A549 treated with CORT108297 at 1 μM for 4 hours (cell line): ENCODE measurements at places on chromosomes 13 and 19. TPM values are rescaled to one million over a fixed set of nuclear protein-coding genes. Genes with fewer than 3 reads are reported as not detected.

Gene RHPN2
- 44.7 to 59.8 TPM (median 55.8 TPM) in 5 replicates for total RNA-seq

Gene HNRNPL
- 324 to 352 TPM (median 346 TPM) in 5 replicates for total RNA-seq

Gene NDUFB7
- total RNA-seq: 158 to 214 TPM (median 202 TPM) in 5 replicates

Gene PROSER3
- total RNA-seq: 23.1 to 33.0 TPM (median 27.3 TPM) in 5 replicates

Gene PSG11
- total RNA-seq: not detected in 5 replicates

Gene GZMM
- total RNA-seq: 0.15 to 0.57 TPM (median 0.36 TPM) in 5 replicates

Gene KBTBD6
- total RNA-seq: 4.6 to 5.9 TPM (median 5.3 TPM) in 5 replicates

Gene RNASEH2A
- total RNA-seq: 37.6 to 51.5 TPM (median 48.6 TPM) in 5 replicates

Gene UHRF1
- 42.9 to 49.8 TPM (median 46.6 TPM) in 5 replicates for total RNA-seq

Gene MBNL2
- 8.8 to 13.2 TPM (median 11.0 TPM) in 5 replicates for total RNA-seq

Gene LILRA1
- not detected in 5 replicates for total RNA-seq

Gene SIGLEC6
- total RNA-seq: not detected in 5 replicates

Gene KCTD4
- total RNA-seq: not detected in 5 replicates

Gene CYP2F1
- not detected in 5 replicates for total RNA-seq

Gene C19orf85
- total RNA-seq: not detected in 5 replicates

Gene TNFSF11
- not detected in 5 replicates for total RNA-seq

Gene SPTBN4
- 0.67 to 1.1 TPM (median 0.69 TPM) in 5 replicates for total RNA-seq

Gene ZNF730
- not detected in 5 replicates for total RNA-seq

Gene MUC16
- 0.02 to 0.07 TPM (median 0.05 TPM) in 5 replicates for total RNA-seq

Gene IL12RB1
- not detected in 5 replicates for total RNA-seq

Gene CPT1C
- total RNA-seq: 12.0 to 15.0 TPM (median 12.8 TPM) in 5 replicates

Gene OVOL3
- 0.15 to 0.74 TPM (median 0.38 TPM) in 4 of 5 replicates, not detected in the other for total RNA-seq

Gene ZNF433
- not detected in 5 replicates for total RNA-seq

Gene WDR88
- 0.09 to 0.52 TPM (median 0.15 TPM) in 3 of 5 replicates, not detected in the others for total RNA-seq

Gene PPM1N
- 6.4 to 8.3 TPM (median 7.8 TPM) in 5 replicates for total RNA-seq

Gene CHST8
- total RNA-seq: 0.06 to 0.24 TPM (median 0.24 TPM) in 4 of 5 replicates, not detected in the other

Gene JSRP1
- total RNA-seq: 0.41 to 0.78 TPM (median 0.51 TPM) in 5 replicates

Gene RYR1
- total RNA-seq: 4.1 to 6.3 TPM (median 4.8 TPM) in 5 replicates

Gene FOXA3
- 0.74 to 1.1 TPM (median 0.83 TPM) in 5 replicates for total RNA-seq

Gene CABP5
- not detected in 5 replicates for total RNA-seq

Gene NCCRP1
- total RNA-seq: 1.1 to 2.1 TPM (median 1.7 TPM) in 5 replicates

Gene EHD2
- 119 to 156 TPM (median 141 TPM) in 5 replicates for total RNA-seq

Gene MIA
- total RNA-seq: 0.57 TPM in 1 of 5 replicates, not detected in the others

Gene CERS1
- total RNA-seq: 4.4 to 6.0 TPM (median 5.6 TPM) in 5 replicates

Gene EFNA2
- total RNA-seq: 1.2 to 2.6 TPM (median 1.6 TPM) in 5 replicates

Gene CBARP
- 2.3 to 4.9 TPM (median 4.5 TPM) in 5 replicates for total RNA-seq

Gene ZNF541
- total RNA-seq: not detected in 5 replicates

Gene MYPOP
- 6.0 to 10.7 TPM (median 9.9 TPM) in 5 replicates for total RNA-seq
